ENCODE measurements at places on chromosomes 6 and 20.

DNA sequence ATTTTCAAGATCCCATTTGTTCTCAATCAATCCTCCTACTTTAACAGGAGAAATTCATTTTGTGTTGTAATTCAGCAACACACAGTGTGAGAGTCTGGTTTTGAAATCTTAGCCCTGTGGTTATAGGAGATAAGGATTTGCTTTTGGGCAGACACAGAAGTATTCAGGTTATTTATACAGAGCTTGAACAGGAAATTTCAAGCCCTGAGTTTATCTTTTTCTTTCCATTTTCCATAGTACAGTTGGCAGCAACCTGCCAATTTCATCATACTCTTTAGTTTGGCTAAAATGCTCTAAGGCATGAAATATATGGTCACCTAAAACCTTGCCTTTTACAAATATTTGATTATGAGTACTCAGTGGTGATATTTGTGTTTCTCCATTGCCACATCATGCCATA, 41.4 kb downstream of the PKIB start:
- no peak for DNase-seq

DNA sequence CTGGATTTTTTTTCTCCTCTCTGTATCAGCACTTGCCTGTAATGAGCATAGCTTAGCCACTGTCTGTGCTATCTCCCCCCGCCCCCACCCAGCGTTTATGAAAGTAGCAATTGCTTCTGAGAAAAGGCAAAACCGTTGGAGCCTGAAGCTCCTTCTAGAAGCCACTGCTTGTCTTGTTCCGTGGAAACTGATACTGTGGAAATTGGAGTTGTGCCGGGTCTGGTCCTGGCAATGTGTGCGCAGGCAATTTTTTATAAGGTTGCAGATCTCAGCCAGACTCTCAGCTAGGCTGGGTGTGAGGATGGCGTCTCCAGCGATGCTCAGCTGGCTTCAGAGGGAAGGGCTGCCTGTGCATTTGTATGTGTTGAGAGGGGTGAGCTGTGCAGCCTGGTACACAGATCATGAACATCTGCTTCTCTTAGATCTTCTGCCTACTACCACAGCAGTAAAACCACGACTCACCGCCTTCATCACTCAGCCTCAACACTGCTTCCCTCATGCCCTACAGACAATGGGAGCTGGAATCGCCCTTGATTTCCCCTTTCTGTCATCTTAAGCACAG, 72.4 kb upstream of the GTSF1L start:
- DNase-seq, result no peak

GRCh38 chr20:3509064-3509463, 38.2 kb downstream of the ATRN start:
- no peak for DNase-seq

DNA sequence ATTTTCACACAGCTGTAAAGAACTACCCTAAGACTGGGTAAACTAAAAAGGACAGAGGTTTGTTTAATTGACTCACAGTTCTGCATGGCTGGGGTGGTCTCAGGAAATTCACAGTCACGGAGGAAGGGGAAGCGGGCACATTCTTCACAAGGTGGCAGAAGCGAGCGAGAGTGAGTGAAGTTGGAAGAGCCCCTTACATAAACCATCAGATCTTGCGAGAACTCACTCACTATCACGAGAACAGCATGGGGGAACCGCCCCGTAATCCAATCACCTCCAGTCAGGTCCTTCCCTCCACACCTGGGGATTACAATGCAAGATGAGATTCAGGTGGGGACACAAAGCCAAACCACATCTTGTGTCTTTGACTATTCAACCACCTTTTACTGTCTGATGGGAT, 700.5 kb downstream of the TENT5A start:
- DNase-seq, result no peak

DNA sequence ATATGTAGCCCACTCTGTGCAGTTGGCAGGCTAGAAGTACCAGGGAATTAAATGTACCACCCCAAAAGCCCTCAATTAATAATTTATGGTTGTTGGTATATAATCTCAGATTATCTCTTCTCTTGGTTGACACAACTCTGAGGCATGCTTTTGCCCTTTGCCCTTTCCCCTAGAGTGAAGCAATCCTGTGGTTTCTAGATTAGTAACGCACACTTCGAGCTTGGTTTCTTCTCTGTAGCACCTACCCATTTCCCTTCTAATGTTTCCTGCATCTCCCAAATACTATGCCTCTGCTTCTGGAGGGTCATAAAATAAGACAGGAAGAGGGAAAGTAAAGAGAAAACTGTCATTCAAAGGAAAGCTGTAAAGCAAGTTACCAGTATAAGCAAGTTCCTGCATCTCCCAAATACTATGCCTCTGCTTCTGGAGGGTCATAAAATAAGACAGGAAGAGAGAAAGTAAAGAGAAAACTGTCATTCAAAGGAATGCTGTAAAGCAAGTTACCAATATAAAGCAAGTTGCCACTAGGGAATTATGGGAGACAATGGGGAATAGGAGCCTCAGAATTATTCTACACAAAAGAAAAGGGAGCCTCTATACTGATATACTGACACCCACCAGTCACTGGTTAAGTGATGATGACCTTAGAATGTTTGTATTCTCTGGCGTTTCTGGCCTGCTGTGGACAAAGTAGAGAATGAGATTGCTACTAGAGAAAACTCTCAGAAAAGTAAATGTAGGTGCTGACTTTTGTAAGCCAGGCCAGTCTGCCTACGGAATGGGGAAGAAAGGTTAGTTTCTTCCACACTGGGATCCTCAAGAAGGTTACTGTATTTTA, 862.6 kb upstream of the MAN1A1 start:
- DNase-seq, result no peak

DNA sequence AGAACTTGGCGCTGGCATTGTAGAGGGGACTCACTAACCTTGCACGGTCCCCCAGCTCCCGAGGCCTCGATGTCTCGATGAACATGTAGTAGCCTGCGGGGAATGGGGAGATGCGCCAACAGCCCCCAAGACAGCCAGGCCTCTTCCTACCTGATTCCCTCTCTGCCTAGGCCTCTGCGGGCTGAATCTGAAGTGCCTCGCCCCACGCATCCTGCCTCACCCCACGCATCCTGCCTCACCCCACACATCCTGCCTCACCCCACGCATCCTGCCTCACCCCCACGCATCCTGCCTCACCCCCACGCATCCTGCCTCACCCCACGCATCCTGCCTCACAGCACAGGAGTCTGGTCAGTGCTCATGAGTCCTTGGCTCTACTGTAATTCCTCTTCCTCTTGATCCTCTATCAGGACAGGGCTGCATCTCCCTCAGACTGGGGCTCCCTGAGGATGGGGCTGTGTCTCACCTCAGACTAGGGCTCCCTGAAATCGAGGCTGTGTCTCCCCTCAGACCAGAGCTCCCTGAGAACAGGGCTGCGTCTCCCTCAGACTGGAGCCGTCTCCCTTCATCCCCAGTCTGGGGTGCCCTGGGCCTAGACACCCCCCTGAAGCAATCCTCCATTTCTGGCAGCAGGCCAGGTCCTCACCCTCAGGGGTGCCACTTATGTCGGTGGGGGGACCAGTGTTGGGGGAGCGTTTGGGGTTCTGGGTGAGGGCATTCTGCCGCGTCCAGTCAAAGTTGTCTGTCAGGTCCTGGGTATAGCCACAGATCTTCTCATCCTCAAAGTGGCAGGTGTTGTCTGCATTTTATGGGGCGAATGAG, 53.6 kb downstream of the MDGA1 start:
- no peak for DNase-seq

DNA sequence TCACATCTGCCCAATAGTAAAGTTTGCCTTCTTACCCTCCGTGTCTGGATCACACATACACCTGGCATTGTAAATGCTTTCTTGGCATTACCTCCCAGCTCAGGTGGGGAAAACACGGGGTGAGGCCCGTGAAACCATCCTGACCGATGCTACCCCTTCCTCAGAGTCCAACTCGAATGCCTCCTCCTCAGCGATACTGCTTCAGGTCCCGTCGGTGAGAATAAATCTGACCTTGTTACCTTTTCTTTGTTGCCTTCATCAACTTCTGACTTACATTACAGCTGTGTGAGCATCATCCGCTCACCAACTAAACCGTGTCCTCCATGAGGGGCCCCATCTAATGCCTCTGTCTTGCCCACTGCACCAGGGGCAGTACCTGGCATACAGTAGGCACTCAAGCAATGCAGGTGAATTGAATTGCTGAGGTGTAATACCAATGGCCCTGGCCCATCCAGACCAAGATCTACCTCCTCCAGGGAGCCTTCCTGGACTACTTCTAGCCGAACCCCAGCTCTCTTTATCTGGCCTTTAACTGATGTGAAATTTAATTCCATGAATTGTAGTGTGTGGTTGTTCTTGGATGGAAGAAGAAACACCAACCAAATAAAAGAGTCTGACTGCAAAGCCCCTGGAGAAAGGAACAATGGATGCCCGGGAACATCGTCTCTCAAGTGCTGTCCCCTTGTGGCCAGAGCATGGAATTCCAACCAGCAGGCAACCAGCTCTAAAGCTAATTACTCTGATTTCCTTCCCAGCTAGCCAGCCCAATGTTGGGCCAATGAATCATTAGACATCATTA, 141.5 kb downstream of the ANKRD60 start:
- DNase-seq, result no peak

GRCh38 chr6:25006565-25007001, 70.8 kb upstream of the RIPOR2 start:
- no peak for DNase-seq

DNA sequence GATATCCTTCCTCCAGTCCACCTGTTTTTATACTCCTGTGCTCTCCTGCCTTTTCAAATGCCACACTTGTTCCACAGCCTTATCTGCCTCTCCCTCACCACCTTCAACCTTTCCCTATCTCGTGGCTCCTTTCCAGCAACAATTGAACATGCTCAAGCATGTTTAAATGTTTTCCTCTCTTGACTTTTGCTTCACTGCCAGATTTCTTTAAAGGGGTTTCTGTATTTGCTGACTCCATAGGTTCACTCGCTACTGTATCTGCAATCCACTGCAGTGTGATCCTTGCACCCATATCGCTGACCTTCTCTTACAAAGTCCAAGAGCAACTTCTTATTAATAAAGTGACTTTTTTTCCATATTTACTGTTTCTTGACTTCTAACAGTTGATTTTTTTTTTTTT, 11.2 kb upstream of the GMNN start:
- no peak for DNase-seq

DNA sequence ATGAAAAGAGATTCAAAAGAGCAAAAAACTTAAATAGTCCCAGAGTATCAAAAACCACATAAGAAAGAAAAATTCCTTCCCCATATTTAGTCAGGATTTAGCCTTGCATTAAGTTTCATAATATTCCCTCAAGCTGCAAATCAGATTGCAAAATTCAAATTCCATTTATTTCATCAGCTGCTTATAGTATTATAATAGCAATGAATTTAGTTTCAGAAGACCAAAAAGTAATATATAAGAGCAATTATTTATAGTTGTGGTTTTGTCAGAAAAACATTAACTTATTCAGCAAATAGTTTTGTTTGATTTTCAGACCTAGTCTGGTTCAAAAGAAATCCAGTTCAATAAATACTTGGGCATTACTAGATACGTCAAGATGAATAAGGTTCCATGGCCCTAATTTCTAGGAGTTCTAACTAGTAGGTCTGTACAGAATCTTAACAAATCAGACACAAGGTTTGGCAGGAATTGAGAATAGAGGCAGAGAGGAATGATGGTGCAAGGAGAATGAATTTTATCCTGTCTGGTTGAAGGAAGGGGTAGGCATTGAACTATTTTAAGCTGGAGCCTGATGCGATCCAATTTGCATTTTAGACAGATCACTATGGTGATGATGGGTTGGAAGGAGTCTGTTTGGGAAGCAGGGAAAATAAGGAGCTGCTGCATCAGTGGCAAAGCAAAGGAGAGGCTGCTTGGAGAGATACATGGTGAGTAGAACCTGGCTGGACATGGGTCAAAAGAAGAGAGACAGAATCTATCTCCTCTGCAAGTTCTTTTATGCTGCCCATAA, 163.9 kb upstream of the STXBP5 start:
- no peak for DNase-seq

GRCh38 chr6:148693882-148694484, 52.8 kb upstream of the UST start:
- DNase-seq, result no peak

- DNase-seq, result no peak
Observed at GRCh38 chr6:144782634-144783033, 497.5 kb downstream of the UTRN start.

GRCh38 chr6:114747995-114748625, 405.3 kb upstream of the HS3ST5 start:
- no peak for DNase-seq

- no peak for DNase-seq
Observed at GRCh38 chr6:56899311-56899710, 55.6 kb upstream of the BEND6 start.

GRCh38 chr20:42098418-42098817, 480.2 kb upstream of the CHD6 start:
- no peak for DNase-seq

DNA sequence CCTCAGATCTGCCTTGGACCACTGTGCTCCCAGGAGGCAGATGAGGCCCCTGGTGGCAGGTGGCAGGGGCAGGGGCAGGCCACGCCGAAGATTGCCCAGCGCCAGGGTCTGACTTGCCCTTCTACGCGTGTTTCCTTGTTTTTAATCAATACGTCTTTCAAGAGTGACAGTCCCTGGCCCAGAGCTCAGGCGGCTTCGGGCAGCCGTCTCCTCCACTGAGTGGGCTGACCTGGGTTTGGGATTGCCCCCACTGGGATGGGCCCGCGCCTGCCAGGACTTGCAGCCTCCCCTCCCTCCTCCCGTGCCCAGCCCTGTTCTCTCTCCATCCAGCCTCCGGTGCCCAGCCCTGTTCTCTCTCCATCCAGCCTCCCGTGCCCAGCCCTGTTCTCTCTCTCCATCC, 21.2 kb downstream of the FRMD1 start:
- DNase-seq, result no peak

DNA sequence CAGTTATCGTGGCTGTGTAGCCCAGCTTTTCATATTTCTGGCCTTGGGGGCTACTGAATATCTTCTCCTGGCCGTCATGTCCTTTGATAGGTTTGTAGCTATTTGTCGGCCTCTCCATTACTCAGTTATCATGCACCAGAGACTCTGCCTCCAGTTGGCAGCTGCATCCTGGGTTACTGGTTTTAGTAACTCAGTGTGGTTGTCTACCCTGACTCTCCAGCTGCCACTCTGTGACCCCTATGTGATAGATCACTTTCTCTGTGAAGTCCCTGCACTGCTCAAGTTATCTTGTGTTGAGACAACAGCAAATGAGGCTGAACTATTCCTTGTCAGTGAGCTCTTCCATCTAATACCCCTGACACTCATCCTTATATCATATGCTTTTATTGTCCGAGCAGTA, 475 bp downstream of the OR2B6 start:
- DNase-seq, result no peak

- no peak for DNase-seq
Observed at GRCh38 chr20:24522452-24523330, 53.3 kb downstream of the SYNDIG1 start.

DNA sequence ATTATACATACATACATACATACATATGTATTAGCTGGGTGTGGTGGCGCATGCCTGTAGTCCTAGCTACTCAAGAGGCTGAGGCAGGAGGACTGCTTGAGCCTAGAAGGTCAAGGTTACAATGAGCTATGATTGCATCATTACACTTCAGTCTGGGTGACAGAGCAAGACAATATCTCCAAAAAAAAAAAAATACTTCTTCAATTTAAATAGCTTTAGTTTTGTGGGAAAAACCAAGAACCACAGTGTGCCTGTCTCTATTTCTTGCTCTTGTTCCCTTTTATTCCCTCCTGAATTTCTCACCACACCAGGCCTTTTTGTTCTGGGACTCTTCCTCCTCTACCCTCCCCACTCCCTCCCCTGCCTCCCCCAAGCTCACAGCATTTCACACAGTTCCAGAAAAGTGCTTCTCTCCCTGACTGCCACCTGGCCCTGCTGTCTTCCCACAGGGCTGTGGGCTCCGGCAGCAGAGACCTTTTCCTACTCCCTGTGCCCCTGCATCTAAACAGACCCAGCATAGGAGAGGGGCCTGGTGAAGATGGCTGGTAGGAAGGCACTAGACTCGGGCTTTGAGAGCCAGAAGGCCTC, 1.3 kb downstream of the C20orf203 start:
- DNase-seq, result no peak
